AG10803 (cell line): ENCODE measurements at places on chromosomes 2 and 18.

GRCh38 chr18:35661483-35662146 lies 80.1 kb downstream of the GALNT1 start:
- no peak for DNase-seq

DNA sequence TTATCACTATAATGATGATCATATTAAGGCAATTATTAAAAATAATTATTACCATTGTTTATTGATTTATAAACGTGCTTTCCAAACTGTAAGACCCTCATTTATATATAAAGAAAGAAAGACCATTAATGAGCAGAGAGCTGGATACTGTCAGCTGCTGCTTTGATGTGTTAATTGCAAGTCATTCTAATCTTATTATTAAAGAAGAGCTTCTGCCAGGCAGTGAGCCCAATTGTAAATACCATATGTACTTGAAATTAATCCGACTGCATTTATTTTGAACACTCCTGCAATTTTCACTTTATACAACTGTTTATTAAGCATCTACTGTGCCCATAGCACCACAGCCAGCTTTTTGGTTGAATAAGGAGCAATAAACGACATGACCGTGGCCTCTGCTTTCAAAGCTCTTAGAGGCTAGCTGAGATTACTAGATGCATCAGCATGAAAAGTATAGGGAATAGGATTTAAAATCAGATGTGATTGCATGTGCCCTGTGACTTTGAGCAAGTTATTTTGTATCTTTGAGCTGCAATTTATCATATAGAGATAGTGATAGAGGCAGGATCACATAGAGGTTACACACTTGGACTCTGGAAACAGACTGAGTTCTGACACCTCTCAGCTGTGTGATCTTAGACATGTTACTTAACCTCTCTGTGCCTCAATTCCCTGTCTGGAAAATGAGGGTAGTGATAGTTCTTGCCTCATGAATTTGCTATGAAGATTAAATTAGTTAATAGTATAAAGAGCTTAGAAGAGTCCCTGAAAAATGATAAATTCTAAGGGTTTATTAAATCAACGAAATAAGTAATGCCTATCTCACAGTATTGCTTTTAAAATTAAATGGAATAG lies 83.4 kb downstream of the MYCN start:
- DNase-seq = no peak

DNA sequence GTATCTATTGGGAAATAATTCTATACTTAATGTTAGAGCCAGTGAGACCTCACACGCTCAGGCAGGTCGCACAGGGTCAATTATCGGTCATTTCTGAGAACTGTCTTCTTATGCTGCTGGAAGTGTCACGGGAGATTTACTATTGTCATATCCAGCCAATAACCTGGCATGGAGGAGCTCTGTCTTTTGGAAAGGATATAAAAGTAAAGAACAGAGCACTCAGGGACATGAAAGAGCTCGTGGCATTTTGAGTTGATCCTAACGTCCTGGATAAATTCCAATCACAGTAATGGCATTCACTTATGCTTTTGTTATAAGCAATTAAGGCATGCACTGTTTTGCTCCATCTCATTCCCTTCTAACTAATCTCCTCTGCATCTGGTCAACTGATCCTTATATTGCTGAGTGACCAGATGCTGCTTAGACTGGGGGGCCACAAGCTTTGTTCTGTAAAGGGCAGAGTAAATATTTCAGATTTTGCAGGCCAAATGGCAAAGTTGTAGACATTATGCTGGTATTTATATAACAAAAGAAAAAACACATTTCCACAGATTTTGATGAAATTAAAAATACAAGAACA lies 453.5 kb upstream of the SMIM21 start:
- DNase-seq = no peak

GRCh38 chr2:24459224-24460161 lies 31.6 kb upstream of the NCOA1 start:
- no peak for DNase-seq

DNA sequence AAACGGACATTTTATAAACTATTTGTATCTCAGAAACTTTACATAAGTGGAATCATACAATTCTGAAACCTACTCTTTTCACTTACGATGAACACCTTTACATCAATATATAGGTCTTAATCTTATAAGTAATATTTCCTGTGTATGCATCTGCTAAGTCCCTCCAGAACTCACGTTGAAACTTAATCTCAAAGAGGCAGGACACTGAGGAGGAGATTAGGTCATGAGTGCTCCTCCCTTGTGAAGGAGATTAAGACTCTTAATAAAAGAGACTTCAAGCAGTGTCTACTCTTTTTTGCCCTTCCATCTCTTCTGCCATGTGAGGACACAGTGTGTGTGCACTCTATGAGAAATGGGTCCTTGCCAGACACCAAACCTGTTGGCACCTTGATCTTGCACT lies 94.7 kb upstream of the CDKL4 start:
- DNase-seq = no peak

DNA sequence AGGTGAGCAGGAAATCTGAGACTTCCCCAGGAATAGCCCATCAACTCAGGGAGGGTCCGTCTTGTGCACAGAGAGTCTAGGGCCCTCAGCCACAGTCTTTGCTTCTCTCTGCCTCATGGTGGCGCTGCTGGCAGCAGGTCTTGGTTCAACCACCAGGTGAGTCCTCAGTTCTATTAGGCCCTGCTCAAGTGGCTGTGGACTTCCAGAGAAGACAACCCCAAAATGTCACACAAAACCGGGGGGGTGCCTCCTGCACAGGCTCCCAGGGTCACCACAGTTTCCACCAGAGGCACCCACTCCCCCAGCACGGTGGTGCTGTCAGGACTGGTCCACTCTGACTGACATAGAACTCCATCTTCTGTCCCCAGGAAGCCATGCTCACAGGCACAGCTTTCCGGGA lies 2.4 kb upstream of the CHRNG start:
- no peak for DNase-seq
